ENCODE measurements at places on chromosomes 7 and 10.

DNA sequence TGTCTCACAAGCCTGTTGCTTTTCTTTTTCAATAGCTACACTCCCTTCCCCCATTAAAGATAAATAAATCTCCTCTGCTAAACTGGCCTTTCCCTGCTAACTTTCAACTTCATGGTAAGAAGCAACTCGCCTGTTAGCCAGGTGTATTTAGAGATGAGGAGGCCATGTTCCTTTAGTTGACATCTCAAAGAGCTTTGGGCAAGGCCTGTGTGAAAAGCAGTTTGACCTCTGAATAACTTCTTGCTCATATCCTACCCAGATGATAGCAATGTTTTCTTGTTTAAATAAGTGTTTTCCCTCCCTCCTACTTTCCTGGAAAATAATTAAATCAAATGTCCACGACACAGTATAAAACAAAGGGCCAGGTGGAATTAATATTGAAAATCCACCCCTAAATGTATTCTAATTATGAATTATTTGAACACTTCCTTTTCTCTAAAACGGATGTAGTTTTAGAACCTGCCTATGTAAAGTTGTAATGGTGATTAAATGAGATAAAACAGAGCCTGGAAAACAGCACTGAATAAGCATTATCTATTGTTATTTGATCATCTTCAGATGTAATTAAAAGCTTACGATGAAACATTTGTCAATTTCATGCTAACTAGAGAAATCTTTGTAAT lies 78.5 kb downstream of the HGF start:
- no peak for DNase-seq

GRCh38 chr7:128941323-128941890 lies 3.7 kb downstream of the IRF5 start:
- no peak for DNase-seq

DNA sequence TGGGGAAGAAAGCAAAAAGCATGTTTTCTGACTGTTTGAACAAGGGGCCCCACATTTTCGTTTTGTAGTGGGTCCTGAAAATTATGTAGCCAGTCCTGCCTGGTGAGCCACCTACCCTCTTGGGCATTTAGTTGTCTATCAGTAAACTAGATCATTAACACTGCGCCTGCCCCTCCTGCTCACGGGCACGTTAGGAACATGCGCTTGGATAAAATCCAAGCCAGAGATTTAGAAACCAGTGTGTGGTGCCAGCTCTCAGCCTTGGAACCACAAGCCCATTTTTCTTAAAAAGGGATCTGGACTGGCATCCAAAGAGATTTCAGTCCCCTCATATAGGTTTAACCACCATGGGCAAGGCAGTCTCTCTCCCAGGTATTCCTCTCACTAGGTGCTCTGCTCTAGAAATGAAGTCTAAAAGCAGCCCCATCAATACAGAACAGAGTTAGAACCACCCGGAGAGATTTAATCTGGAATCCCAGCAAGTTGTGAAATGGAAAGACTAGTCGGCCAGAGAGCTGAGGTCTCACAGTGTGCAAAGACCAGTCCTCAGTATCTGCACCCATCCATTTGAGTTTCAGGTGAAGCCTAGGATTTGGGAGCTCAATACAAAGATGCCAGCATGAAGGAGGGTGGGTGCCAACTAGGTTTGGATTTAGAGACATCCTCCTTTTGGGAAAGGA lies 123.9 kb upstream of the TCF7L2 start:
- no peak for DNase-seq

- no peak for DNase-seq
Measured at GRCh38 chr10:88903715-88904114, 23.7 kb downstream of the STAMBPL1 start.

GRCh38 chr10:119595676-119596515 lies 868 bp downstream of the TIAL1 start:
- DNase-seq = no peak
